ENCODE measurements at places on chromosomes 1 and 21. TPM values are rescaled to one million over a fixed set of nuclear protein-coding genes. Genes with fewer than 3 reads are reported as not detected.

DNA sequence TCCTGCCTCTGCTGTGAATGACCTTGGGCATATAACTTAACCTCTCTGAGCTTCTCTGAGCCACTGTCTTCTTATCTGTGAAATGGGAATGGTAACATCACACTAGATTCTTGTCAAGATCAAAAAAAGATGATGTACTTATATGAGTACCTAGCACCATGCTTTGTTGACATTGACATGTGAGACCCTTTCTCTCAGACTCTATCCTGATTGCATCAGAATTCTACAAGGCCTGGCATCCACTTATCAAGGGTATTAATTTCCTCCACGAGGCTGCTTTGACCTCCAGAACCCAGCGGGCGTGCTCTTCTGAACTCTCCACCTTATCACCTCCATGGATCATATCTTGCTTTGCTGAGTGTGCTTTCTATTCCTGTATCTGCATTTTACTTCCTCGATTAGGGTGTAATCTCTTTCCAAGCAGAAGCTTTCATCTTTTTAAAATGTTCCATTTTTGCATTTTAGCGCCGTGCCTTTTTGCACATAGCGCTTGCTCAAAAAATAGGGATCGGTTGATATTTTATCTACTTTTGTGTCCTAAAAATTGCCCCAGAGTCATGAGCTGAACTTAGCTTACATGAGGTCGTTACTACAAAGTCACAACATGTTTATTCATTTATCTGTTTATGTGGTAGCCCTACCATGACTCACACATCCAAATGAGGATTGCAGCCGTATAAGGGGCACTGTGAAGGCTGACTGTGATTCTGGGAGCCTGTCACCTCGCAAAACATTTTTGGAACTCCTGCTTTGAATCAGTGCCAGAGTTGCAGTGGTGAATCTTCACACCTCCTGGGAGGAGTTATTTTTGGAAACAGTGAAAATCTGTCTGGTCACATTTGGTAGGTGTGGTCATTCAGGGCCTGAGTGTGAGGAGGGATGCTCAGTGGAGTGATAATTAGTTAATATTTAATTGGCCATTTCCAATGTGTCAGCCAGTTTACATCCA, 63.2 kb downstream of the IER5 start:
- H3K4me3 ChIP-seq, result no peak overlapping the region
- H3K36me3 ChIP-seq, result no peaks in the 10 kb centered on the region
- peaks cover 37% of the 10 kb centered on the region for H3K4me1 ChIP-seq
- no peak for DNase-seq
- no peak overlapping the region for H3K27ac ChIP-seq

Gene CYP2J2
- 2.6 TPM for total RNA-seq

DNA sequence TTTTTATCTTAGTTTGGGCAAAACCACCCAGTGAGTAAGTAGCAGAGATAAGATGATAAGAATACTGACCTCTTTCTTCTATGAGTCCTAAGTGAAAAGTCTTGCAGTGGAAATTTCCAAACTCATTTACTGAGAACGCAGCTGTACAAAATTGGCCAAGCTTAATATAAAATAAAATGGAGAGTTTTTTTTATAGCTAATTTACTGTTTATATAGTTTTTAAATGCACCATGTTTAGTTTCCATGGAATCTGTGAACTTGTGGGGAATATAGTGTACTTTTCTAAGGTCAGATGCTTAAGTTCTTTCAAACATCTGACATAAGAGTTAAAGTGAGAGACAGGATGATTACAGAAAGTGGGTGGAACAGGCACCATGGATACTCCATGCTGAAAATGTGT, 833.5 kb downstream of the ADGRL2 start:
- H3K27me3 ChIP-seq, result no peaks in the 10 kb centered on the region
- H3K27ac ChIP-seq, result no peak overlapping the region
- no peaks in the 10 kb centered on the region for H3K36me3 ChIP-seq
- H3K4me3 ChIP-seq, result no peak overlapping the region

Gene NPR1
- total RNA-seq, result 0.05 TPM

Gene BCAN
- not detected for total RNA-seq

Gene CLCA1
- total RNA-seq, result not detected

DNA sequence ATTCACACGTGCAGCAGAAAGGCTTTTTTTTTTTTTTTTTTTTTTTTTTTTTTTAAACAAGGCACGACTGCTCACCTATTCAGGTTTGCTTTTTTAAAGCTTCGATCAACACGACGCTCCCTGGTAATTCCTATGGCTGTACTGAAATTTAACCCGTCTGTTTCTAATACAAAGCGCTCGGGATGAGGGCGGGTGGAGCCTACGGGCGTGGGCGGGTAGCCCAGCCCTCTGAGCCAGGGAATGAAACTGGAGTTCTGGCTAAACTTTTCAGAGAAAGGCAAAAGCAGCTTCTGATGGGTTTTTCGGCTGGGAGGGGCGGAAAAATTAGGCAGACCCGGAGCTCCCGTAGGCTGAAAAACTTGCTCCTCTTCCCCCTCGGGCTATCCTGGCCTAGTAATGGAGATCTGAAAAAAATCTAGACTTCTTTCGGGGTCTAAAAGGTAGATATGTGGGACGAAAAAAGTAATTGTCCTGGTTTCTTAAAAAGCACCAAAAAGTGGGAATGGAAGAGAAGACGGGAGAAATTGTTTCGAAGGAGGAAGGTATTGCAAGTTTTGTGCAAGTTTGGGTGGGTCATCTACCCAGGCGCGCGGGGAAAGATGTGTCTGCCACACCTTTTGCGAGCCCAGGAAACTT, 7.4 kb downstream of the NR5A2 start:
- no peak for DNase-seq
- H3K27me3 ChIP-seq, result peaks cover 25% of the 10 kb centered on the region
- no peak overlapping the region for H3K4me3 ChIP-seq

DNA sequence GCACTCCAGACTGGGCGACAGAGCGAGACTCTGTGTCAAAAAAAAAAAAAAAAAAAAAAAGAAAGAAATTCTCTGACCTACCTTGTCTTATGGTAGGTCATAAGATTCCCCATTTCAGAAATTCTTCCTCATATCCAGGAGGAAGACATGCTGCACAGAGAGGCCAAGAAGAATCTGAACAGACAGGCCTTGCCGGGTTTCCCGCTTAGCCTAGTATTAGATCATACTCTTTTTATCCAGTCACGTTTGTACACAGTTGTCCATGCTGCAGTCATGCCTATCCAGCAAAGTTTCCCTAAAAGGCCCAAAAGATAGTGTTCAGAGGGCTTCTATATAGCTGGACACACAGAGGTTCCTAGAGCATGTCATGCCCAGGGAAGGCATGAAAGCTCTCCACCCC, 93.6 kb upstream of the CHODL start:
- H3K4me1 ChIP-seq, result no peaks in the 10 kb centered on the region
- no peak for DNase-seq
- no peaks in the 10 kb centered on the region for H3K27me3 ChIP-seq

- H3K4me1 ChIP-seq, result no peaks in the 10 kb centered on the region
- no peak overlapping the region for H3K4me3 ChIP-seq
- no peak for DNase-seq
- peaks cover 9% of the 10 kb centered on the region for H3K27me3 ChIP-seq
Measured at GRCh38 chr1:107076841-107077240, 20.4 kb downstream of the PRMT6 start.

DNA sequence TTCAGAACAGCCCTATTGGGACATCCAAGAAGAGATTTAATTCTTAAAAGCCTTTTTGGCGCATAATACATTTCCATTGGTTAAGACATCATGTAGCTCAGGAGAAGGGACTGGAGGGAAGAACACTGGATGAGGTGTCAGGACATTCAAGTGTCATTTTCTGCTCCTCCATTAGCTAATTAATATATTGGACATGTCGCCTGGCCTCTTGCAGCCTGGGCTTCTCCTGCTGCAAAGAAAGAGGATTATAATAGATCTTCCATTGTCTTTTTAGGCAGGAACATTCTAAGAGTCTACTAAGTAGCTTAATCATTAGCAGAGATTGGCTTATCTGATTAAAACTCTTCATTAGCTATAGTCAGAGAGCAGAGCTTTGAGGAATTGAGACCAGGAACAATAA, 151.7 kb upstream of the COA6 start:
- H3K27me3 ChIP-seq, result peaks cover 17% of the 10 kb centered on the region
- H3K36me3 ChIP-seq, result no peaks in the 10 kb centered on the region
- H3K4me3 ChIP-seq, result no peak overlapping the region
- no peak overlapping the region for H3K27ac ChIP-seq
- no peaks in the 10 kb centered on the region for H3K4me1 ChIP-seq

DNA sequence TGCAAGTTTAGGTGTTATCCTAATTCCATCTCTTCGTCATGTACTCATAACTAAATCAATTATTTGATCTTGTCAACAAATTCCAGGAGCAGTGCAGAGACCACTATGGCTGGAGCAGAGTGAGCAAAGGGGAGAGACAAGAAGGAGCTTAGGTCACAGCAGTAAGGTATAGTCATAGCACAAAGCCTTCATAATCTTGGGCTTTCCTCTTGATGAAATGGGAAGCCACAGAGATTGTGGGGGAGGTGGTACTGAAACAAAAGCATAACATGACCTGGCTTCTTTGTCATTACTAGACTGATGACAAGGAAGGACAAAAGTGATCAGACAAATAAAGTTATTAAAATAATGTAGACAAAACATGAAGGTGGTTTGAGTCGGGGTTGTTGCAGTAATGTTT, 60.1 kb upstream of the PTGS2 start:
- no peaks in the 10 kb centered on the region for H3K36me3 ChIP-seq
- H3K27me3 ChIP-seq, result peaks cover 12% of the 10 kb centered on the region
- DNase-seq, result peak; percentile 12
- no peak overlapping the region for H3K27ac ChIP-seq
- no peak overlapping the region for H3K4me3 ChIP-seq

DNA sequence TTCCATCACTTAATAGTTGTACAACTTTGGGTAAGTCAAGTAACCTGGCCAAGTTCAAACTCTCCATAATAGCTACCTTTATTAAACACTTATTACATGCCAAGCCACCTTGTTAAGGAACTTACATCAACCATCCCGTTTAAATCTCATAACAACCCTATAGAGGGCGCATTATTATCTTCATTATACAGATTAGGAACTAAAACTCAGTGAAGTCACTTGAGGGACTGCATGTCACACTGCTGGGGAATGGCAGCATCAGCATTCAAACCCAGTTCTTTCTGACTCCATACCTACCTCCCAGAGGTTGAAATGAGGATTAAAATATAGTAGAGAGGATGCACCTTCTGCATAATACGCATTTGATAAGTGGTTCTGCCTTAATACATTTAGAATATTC, 47.1 kb upstream of the PLA2G2C start:
- no peak overlapping the region for H3K27ac ChIP-seq
- H3K27me3 ChIP-seq, result peaks cover 33% of the 10 kb centered on the region
- H3K4me3 ChIP-seq, result no peak overlapping the region
- no peaks in the 10 kb centered on the region for H3K36me3 ChIP-seq

Gene SPATA21
- not detected for total RNA-seq

- no peaks in the 10 kb centered on the region for H3K36me3 ChIP-seq
- peaks cover 3% of the 10 kb centered on the region for H3K4me1 ChIP-seq
- H3K27me3 ChIP-seq, result peaks cover 8% of the 10 kb centered on the region
- H3K27ac ChIP-seq, result no peak overlapping the region
Measured at GRCh38 chr1:1166642-1167397, 6.9 kb upstream of the TTLL10 start.

- H3K4me3 ChIP-seq, result no peak overlapping the region
- no peak overlapping the region for H3K27ac ChIP-seq
- DNase-seq, result no peak
- H3K27me3 ChIP-seq, result peaks cover 69% of the 10 kb centered on the region
- no peaks in the 10 kb centered on the region for H3K36me3 ChIP-seq
- H3K4me1 ChIP-seq, result peaks cover 5% of the 10 kb centered on the region
Measured at GRCh38 chr1:2019571-2020309, 595 bp downstream of the GABRD start.

- no peaks in the 10 kb centered on the region for H3K36me3 ChIP-seq
- H3K27ac ChIP-seq, result no peak overlapping the region
- peaks cover 8% of the 10 kb centered on the region for H3K27me3 ChIP-seq
Measured at GRCh38 chr1:94094469-94095111, 26.4 kb downstream of the ABCA4 start.

- peak; percentile 68 for DNase-seq
- H3K4me1 ChIP-seq, result peaks cover 7% of the 10 kb centered on the region
- peaks cover 6% of the 10 kb centered on the region for H3K36me3 ChIP-seq
- H3K27ac ChIP-seq, result no peak overlapping the region
- no peak overlapping the region for H3K4me3 ChIP-seq
- H3K27me3 ChIP-seq, result no peaks in the 10 kb centered on the region
Measured at GRCh38 chr1:20158358-20159070, 19.4 kb downstream of the PLA2G2F start.

- no peaks in the 10 kb centered on the region for H3K27me3 ChIP-seq
- no peak for DNase-seq
- no peak overlapping the region for H3K27ac ChIP-seq
- H3K36me3 ChIP-seq, result no peaks in the 10 kb centered on the region
- no peak overlapping the region for H3K4me3 ChIP-seq
- H3K4me1 ChIP-seq, result no peaks in the 10 kb centered on the region
Measured at GRCh38 chr1:189513091-189513490, 964.6 kb downstream of the BRINP3 start.

Gene OVAAL
- total RNA-seq, result not detected

- no peaks in the 10 kb centered on the region for H3K4me1 ChIP-seq
- H3K27ac ChIP-seq, result no peak overlapping the region
- no peaks in the 10 kb centered on the region for H3K36me3 ChIP-seq
- no peaks in the 10 kb centered on the region for H3K27me3 ChIP-seq
- no peak overlapping the region for H3K4me3 ChIP-seq
- no peak for DNase-seq
Measured at GRCh38 chr1:201628490-201628889, 89.6 kb downstream of the NAV1 start.

GRCh38 chr1:221751226-221751887, 9.5 kb upstream of the DUSP10 start:
- H3K27me3 ChIP-seq, result peaks cover 2% of the 10 kb centered on the region
- H3K4me3 ChIP-seq, result no peak overlapping the region
- DNase-seq, result no peak
- H3K36me3 ChIP-seq, result no peaks in the 10 kb centered on the region
- peaks cover 30% of the 10 kb centered on the region for H3K4me1 ChIP-seq

Gene CHRM3
- total RNA-seq, result not detected

- H3K36me3 ChIP-seq, result no peaks in the 10 kb centered on the region
- H3K4me1 ChIP-seq, result no peaks in the 10 kb centered on the region
- no peak for DNase-seq
- H3K4me3 ChIP-seq, result no peak overlapping the region
- no peak overlapping the region for H3K27ac ChIP-seq
Measured at GRCh38 chr1:36533897-36534296, 51.2 kb upstream of the CSF3R start.

Gene AADACL4
- total RNA-seq, result not detected

DNA sequence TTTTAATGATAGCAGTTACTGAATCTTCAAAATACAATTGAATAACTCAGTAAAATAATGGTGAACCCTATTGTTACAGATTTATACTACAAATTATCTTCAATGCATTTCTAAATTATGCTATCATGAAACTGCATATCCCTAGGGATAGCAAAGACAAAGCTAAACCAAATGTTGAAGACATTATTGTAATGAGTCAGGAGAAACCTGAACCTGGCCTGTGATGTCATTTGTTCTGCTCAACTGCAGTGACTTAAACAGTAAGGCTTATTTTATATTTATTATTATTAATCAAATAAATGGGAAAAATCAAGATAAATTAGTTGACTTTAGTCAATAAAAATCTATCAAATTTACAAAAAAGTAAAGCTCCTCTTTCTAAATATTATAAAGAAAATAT, 100.3 kb downstream of the UCHL5 start:
- H3K4me3 ChIP-seq, result no peak overlapping the region
- H3K36me3 ChIP-seq, result peaks cover 3% of the 10 kb centered on the region
- no peak for DNase-seq
- no peak overlapping the region for H3K27ac ChIP-seq

- H3K4me3 ChIP-seq, result no peak overlapping the region
- H3K27me3 ChIP-seq, result peaks cover 13% of the 10 kb centered on the region
- DNase-seq, result no peak
- H3K36me3 ChIP-seq, result no peaks in the 10 kb centered on the region
- H3K4me1 ChIP-seq, result no peaks in the 10 kb centered on the region
Measured at GRCh38 chr1:18183533-18183932, 75.9 kb downstream of the IGSF21 start.

- H3K27me3 ChIP-seq, result peaks cover 6% of the 10 kb centered on the region
- no peaks in the 10 kb centered on the region for H3K4me1 ChIP-seq
- no peak for DNase-seq
- no peak overlapping the region for H3K4me3 ChIP-seq
Measured at GRCh38 chr1:44120398-44120949, 1.9 kb downstream of the KLF17 start.
